ENCODE measurements at places on chromosomes 3 and 15.
A peak's percentile ranks its signal among the peaks of the same experiment; 100 is the strongest.

DNA sequence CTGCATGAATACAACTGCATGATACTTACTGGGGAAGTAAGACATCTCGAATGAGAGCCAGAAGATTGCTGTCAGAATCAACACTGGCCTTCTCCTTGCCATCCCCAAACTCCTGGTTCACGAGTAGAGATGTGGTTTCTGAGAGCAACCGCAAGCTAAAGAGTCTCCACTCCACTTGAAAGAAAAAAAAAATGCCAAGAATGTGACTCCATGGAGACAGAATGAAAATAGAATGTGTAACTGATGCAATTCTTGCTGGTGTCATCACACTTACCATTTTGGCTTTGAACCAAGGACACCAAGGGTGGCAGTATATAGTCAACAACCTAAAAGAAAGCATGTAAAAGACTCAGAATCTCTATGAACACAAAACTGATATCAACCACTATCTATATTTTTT is 280.4 kb downstream of the ULK4 start:
- DNase-seq, result peak; percentile 41

GRCh38 chr3:142940472-142940871 is 23.0 kb downstream of the PAQR9 start:
- DNase-seq, result no peak

DNA sequence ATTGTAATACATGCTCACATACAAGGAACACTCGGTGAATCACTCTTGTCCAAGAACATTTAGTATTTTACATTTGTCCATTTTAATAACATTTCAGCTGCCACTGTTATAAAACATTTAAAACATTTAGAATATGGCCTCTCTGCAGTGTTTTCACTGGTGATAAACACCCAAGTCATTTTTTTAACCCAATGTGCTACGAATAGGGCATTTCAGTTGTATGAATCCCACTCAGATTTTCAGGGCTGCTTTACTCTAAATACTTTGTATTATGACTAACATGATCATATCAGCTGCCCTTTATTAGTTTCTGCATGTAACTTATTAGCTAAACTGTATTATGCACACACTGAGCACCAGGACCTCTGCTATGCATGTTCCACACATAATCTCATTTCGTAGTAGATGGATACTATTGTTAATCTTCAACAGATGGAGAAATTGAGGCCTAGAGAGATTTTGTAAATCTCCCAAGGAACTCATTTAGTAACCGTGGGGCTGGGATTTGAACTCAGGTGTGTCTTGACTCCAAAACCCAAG is 148.6 kb upstream of the CDIN1 start:
- no peak for DNase-seq

- DNase-seq, result peak; percentile 78
Observed at GRCh38 chr3:101036213-101036618, 43.0 kb upstream of the ABI3BP start.

DNA sequence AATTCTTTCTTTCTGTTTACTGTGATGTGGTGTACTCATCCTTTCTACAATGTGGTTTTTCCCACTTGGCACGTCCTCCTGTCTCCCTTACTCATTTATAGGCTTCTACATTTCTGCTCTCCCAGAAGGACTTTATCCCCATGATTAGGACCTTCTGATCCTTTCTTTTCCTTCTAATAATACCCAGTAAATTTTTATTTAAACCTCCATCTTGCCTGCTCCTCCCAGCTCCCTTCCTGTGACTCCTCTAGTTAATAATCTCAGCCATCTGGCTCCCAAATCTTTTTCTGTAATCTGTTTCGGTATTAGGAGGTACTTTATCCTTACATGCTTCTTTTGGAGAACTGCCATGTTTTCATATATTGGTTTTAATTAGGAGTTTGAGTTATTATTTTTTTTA is 11.2 kb upstream of the P2RY1 start:
- DNase-seq, result no peak

GRCh38 chr3:64814351-64814750 is 126.6 kb upstream of the ADAMTS9 start:
- DNase-seq, result no peak

DNA sequence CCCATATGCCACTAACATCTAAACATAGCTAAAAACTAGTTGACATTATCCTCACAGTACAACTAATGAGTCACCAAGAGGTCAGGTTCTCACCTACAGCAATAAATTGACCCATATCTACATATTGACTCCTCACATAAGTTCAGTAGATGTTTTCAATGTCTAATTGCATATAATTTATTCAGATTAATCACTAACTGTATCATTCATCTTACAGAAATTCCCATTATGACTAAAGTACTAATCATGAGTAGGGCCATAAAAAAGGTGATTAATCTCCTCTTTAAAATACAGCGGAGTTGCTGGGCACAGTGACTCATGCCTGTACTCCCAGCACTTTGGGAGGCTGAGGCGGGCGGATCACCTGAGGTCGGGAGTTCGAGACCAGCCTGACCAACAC is 82.4 kb upstream of the ST3GAL6 start:
- no peak for DNase-seq

DNA sequence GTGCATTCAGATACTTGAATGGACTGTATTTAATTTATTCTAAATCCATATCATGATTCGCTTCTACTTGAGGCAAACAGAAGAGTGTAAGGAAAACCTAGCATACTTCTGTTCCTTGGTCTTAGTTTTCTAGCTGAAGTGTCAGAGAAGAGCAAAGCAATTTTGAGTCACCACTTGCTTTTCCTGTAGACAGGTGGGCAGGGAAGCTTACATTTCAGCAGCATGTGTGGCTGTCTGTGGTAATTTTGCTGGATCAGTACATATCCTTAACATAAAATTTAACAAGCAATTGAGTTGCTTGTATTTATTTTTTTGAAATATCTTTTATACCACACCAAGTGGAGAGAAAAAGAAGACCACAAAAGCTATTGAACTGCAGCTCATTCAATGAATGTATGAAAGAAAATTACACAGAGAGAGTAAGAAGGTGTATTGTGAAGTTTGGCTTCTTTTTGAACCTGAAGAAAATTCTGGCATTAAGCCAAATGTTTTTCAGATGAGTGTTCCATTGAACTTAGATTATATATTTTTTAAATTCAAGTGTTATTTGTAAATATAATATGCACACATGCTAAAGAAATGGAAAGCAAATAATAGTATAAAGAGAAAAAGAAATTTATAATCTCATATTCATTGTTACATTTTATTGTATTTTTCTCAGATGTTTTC is 747.6 kb downstream of the NAALADL2 start:
- no peak for DNase-seq

DNA sequence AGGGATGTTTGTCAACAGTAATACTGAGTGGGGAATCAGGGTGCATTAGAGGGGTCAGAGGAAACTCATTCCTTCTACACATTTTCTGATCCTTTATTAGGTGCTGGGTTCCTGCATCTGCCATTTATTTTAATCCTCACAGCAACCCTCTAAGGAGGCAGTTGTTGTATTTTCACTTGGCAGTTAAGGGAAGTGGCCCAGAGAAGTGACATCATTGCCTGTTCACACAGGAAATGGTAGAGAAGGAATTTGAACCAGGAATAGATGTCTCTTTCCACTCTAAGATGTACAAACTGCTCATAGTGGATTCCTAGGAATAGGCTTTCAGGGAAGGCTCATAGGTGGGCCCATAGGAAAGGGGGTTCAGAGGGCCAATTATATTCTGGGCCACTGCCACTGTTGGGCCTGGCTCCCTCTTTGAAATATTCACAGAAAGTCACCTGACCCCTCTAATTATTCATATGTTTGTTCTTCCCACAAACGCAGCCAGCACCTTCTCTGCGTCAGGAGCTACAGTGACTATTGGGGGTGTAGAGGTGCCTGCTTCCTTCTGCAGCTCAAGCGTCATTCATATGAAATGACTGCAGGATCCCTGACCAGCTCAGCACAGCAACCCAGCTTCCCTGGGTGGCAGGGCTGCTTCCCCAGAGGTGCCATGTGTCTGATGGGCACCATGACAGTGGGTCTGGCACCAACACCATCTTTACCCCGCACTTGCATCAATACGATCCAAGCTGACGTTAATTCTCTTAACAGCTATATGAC is 163.9 kb upstream of the SMAD3 start:
- DNase-seq, result peak; percentile 93

GRCh38 chr3:191915712-191916111 is 454.7 kb downstream of the PYDC2 start:
- no peak for DNase-seq

- no peak for DNase-seq
Observed at GRCh38 chr3:112811917-112812660, 34.6 kb downstream of the CD200R1L start.

- peak; percentile 26 for DNase-seq
Observed at GRCh38 chr3:186097663-186098451, 11.0 kb downstream of the ETV5 start.

All from NCI-H460 (cell line).